ENCODE measurements at places on chromosomes 5 and 9.
A peak's percentile ranks its signal among the peaks of the same experiment; 100 is the strongest.

DNA sequence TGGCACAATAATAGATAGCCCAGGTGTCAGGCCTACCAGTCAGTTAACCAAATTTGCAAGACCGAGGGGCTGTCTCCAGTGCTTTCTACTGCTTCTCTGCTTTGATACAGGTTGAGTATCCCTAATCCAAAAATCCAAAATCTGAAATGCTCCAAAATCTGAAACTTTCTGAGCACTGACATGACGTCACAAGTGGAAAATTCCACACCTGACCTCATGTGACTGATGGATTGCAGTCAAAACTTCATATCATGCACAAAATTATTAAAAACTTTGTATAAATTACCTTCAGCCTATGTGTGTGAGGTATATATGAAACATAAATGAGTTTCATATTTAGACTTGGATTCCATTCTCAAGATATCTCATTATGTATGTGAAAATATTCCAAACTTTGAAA lies 213.5 kb upstream of the PANK3 start:
- no peaks in the 10 kb centered on the region for H3K4me1 ChIP-seq
- no peak overlapping the region for H3K27ac ChIP-seq

DNA sequence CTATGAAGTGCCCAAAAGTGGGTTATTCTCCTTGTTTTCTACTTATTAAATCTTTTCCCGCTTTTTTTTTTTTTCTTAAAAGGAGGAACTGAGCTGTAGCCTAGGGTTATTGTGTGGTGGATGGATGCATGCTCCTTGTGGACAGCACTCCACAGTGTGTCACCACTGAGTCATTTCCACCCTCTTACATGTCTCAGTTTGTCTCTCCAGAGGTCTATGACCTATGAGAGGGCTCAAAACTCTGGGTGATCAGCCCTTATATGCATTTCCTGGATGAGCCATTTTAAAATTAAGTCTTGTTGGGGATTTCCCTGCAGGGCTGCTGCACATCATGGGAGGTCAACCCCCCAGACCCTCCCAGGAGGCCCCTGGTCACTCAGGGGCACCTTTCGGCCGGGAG lies 102.2 kb upstream of the MOCS2 start:
- no peak overlapping the region for H3K27ac ChIP-seq
- peak; percentile 85 for DNase-seq
- no peak overlapping the region for H3K4me3 ChIP-seq
- H3K27me3 ChIP-seq, result no peaks in the 10 kb centered on the region
- H3K4me1 ChIP-seq, result no peaks in the 10 kb centered on the region

DNA sequence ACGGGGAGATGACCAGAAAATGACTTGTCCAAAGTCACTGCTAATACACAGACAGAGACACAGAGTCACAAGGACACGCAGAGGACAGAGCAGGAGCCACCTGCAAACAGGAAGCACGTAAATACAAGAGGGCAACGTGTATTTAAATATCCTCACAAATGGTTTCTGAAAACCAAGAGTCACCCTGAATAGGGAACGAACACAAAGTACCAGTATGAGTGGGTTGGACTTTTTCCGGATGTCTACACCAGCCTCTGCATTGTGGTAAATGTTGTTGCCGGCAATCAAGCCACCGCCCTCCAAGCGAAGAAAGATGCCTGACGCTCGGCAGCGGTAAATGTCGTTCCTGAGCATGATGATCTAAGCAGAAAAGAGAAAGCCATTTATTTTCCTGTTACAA lies 44.5 kb downstream of the FBXO10 start:
- H3K27me3 ChIP-seq, result no peaks in the 10 kb centered on the region
- no peaks in the 10 kb centered on the region for H3K4me1 ChIP-seq
- H3K4me3 ChIP-seq, result no peak overlapping the region
- no peak for DNase-seq
- H3K36me3 ChIP-seq, result peaks cover 19% of the 10 kb centered on the region
- no peak overlapping the region for H3K27ac ChIP-seq

DNA sequence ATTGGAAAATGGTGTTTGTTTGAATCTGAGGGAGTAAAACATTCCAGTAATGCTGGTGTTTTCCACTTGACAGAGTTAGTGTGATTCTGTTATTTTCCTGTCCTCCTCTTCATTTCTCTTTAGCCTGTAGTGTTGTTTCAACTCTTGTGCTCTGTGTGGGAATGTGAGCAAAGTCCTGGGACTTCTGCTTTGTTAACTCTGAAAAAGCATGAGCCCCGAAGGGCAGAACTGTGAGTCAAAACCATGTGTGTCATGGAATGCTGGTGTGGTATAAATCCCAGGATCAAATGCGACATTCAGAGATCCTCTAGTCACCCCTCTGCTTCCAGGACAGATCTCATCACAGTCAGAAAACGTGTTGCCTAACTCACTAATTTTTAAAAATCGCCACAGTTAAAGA lies 8.9 kb downstream of the F2R start:
- no peak overlapping the region for H3K27ac ChIP-seq
- DNase-seq, result peak; percentile 88
- no peaks in the 10 kb centered on the region for H3K27me3 ChIP-seq
- H3K4me1 ChIP-seq, result peaks cover 17% of the 10 kb centered on the region
- H3K36me3 ChIP-seq, result peaks cover 19% of the 10 kb centered on the region

- H3K36me3 ChIP-seq, result peaks cover 13% of the 10 kb centered on the region
- DNase-seq, result peak; percentile 64
- H3K27me3 ChIP-seq, result no peaks in the 10 kb centered on the region
- no peak overlapping the region for H3K4me3 ChIP-seq
- H3K4me1 ChIP-seq, result peaks cover 34% of the 10 kb centered on the region
Observed at GRCh38 chr5:14270209-14270702, 127.1 kb downstream of the TRIO start.

- peak within 1 kb of the TSS; percentile 100 for H3K27ac ChIP-seq
- DNase-seq, result peak; percentile 91
- peak within 1 kb of the TSS; percentile 98 for H3K4me3 ChIP-seq
- H3K27me3 ChIP-seq, result no peaks in the 10 kb centered on the region
- peaks cover 6% of the 10 kb centered on the region for H3K36me3 ChIP-seq
- H3K4me1 ChIP-seq, result peaks cover 14% of the 10 kb centered on the region
Observed at GRCh38 chr5:95730730-95731570, at the start of gene RHOBTB3. TSS of gene RHOBTB3 (plus strand) at chr5:95731336. CDS start at chr5:95731683, 347 bp downstream.

DNA sequence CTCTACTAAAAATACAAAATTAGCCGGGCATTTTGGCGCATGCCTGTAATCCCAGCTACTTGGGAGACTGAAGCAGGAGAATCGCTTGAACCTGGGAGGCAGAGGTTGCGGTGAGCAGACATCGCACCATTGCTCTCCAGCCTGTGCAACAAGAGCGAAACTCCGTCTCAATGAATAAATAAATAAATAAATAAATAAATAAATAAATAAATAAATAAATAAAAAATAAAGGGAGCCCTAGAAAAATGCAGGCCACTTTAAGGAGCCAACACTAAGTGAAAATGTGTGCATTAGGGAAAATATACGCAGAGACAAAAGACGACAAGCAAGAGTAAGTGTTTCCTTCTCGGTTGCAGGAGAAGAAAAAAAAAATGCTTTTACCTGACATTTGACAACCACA lies 132.6 kb upstream of the CDH10 start:
- no peak overlapping the region for H3K27ac ChIP-seq
- H3K4me3 ChIP-seq, result no peak overlapping the region
- no peaks in the 10 kb centered on the region for H3K36me3 ChIP-seq
- no peaks in the 10 kb centered on the region for H3K4me1 ChIP-seq
- H3K27me3 ChIP-seq, result no peaks in the 10 kb centered on the region
- DNase-seq, result no peak

DNA sequence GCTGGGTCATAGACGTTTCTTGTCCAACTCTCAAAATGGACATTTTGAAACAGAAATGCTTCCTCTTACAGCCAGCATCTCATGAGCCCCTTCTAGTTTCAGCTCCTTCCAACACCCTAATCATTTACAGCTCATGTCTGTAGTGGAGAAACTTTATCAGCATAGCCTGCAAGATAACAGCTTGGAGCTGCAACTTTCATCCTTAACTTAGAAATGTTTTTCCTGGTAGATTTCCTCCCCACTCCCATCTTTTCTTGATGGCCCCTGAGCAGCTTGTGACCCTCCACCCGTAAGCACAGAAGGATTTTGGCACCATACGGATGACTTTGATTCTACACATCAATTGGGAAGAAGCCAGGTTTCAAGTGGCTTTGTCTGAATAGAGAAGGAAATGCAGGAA lies 53.5 kb upstream of the TGFBR1 start:
- peaks cover 23% of the 10 kb centered on the region for H3K4me1 ChIP-seq
- no peaks in the 10 kb centered on the region for H3K27me3 ChIP-seq
- DNase-seq, result no peak
- no peak overlapping the region for H3K27ac ChIP-seq
- H3K4me3 ChIP-seq, result no peak overlapping the region

DNA sequence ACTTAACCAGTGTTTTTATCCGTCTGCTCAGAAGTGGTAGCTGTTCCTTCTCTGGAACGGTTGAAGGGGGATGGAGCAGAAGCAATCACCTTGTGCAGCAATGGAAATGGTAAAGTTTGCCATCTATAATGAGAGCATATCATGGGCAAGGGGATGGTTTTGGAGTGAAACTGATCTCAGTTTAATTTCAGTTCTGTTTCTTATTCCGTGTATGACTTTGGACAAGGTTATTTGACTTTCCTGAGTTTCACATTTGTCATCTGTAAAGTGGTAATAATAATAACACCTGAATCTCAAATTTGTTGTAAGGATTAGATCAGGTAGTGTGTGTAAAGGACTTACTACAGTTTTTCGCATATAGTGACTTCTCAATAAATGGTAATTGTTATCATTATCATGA lies 106.1 kb downstream of the PCSK1 start:
- DNase-seq, result no peak
- no peaks in the 10 kb centered on the region for H3K27me3 ChIP-seq
- H3K27ac ChIP-seq, result no peak overlapping the region
- no peak overlapping the region for H3K4me3 ChIP-seq

DNA sequence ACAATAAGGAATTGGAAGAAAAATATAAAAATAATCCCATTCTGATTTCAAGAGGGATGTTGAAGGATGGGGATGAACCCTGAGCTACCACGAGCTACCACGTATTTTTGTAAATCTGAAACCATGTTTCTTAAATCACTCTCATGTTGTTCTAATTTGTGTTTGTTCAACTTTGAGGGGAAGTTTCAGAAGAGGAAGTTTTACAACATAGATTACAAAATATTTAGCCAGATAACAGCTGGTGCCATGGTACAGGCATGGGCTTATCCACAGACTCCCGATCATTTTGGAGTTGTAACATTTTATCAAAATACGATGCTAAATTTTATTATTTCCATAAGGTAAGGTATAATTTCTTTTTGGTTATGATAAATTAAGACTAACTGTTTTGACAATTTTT lies 15.2 kb downstream of the CCDC125 start:
- H3K27me3 ChIP-seq, result no peaks in the 10 kb centered on the region
- H3K36me3 ChIP-seq, result no peaks in the 10 kb centered on the region
- H3K4me3 ChIP-seq, result no peak overlapping the region
- H3K27ac ChIP-seq, result no peak overlapping the region

- no peak overlapping the region for H3K27ac ChIP-seq
- no peaks in the 10 kb centered on the region for H3K36me3 ChIP-seq
- no peak overlapping the region for H3K4me3 ChIP-seq
Observed at GRCh38 chr5:178826216-178826615, 33.5 kb upstream of the ZNF354B start.

Measured in IMR-90 (cell line).